Urinary bladder (tissue), 4 donors: ENCODE measurements at places on chromosomes 1 and 21.

- no peak for DNase-seq
These were observed 16.4 kb upstream of the KANK4 start for GRCh38 chr1:62335656-62336055.

- DNase-seq = no peak
These were observed 182.2 kb upstream of the DUSP10 start for GRCh38 chr1:221923929-221924598.

DNA sequence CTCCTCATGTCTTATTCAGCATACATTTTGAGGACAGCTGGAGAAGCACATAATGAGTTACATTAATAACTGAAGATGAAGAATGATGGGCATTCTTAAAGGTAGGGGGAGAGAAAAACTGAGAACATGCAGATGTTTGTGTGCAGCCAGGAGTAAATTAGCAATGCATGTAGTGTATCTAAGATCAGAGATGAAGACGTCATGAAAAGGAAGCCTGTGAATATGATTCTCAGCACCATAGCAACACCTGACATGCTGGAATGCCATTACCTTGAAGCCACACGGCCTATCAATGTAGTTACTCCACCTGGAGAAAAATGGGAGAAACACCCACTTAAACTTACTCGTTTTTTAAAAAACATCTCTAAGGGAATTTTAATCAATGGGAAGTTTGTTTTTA, 607.1 kb downstream of the PTPRC start:
- no peak for DNase-seq

DNA sequence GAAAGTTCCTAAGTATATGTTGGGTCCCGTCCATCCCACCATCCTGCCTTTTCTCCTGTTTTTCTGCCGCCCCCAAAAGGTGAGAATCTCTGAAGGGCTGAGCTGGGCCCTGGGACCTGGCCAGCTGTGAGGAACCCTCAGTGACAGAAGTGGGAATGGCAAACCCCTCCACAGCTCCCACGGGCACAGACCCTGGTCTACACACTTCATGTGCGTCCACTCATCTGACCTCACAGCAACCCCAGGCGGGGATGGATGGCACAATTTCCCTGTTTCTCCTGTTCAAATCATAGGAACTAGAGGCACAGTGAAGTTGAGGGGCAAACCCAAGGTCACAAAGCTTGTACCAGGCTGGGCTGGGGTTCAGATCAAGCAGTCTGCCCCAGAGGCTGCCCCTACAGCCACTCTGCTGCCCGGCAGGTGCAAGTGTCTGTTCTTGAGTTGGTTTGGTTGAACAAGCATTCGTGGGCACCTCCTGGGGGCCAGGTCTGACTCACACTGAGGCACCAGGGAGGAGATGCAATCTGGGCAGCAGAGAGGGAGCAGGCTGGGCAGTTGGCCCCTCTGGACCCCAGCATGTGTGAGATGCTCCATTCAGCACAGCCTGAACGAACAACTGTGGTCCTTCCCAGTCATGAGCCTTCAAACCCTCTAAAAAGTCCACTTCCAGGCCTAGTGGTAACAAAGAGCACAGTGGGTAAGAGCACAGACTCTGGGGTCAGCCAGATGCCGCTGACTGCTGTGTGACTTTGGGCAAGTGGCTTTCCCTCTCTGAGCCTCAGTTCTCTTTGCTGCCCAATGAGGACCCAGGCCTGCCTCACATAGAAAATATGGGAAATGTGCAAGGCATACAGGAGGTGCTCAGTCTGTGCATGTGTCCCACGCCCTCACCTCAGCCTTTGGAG, 4.0 kb downstream of the EDN2 start:
- no peak for DNase-seq

- no peak for DNase-seq
These were observed 7.9 kb downstream of the RXRG start for GRCh38 chr1:165436994-165437393.

DNA sequence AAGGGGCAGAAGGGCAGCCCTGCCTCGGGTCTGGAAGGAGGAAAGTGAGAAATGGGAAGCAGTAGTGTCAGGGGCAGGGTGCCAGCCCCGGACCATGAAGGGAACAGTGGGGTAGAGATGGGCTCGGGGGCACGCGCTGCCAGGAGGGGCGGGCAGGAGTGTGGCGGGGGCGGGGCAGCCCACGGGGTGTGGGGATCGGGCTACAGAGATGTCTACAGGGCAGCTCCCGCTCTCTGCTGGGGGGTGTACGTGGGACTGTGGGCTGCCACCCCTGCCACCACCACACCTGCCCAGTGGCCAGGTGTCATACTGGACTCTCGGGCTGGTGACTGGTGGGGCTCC, 7.4 kb downstream of the ARHGEF16 start:
- DNase-seq = no peak

DNA sequence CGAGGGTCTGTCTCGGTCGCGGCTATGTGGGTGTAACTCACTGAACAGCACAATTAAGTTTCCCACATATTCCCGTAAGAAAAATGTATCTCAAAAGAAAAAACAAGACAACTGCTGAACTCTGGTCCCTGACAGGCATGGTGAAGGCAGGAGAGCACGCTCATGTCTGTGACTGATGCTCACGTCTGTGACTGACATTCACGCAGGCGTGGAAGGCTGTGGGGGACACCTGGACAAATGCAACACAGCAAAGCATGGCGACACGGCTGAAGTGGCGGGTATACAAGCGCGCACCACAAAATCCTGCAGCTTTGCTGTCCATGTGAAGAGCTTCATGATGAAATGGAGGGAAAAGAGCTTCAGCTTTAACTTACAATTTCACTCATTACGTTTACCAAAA, 6.0 kb downstream of the PTTG1IP start:
- DNase-seq = no peak

GRCh38 chr1:116373431-116374352, 648 bp downstream of the ATP1A1 start:
- DNase-seq = no peak

GRCh38 chr1:1324084-1324523, 356 bp downstream of the INTS11 start:
- DNase-seq = no peak

GRCh38 chr1:110780600-110781484, 92.1 kb upstream of the CD53 start:
- no peak for DNase-seq

DNA sequence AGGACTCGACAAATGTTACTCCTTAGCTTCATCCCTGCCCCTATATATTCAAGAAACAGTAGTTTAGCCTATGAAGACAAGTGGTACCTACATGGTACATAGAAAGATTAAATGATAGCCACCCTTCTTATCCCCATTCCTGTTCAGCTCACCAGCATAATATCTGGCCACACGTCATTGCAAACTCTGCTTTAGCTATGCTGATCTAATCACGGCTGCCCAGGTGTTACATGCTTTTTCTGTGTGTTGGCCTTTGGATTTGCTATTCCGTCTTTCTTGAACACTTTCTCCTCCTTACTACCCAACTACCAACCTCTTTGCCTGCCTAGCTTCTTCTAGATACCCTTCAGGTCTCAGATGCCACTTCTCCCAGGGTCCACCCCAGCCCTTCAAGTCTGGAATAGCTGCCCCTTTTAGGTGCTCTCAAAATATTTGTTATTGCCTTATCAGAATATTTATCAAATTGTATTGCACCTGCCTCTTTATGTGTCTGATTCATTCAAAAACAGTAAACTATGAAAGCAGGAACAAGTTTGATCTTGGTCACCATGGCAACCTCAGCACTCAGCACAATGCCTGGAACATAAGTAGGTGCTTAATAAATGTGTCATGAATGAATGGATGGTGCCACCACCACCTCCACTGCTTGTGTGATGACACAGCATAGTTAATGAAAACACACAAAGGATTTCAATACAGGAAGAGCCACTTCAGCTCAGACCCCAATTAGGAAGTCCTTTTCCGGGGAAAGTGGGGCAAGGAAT, 11.4 kb upstream of the DNASE2B start:
- no peak for DNase-seq

GRCh38 chr1:198679535-198680173, 40.8 kb downstream of the PTPRC start:
- no peak for DNase-seq

DNA sequence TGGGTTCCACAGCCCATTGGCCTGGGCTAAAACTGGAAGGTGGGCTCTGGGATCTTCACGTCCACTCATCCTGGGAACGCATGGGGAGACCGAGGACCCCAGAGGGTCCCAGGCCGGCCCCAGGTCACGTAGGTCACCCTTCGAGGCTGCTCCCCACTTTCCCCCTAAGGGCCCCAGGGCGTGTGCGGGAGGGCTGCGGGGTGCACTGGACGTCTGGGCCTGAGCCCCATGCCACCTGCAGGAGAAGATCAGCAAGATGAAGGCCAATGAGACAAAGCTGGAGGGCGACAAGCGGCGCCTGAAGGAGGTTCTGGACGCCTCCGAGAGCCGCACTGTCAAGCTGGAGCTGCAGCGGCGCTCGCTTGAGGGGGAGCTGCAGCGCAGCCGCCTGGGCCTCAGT, 12.5 kb downstream of the MFAP2 start:
- no peak for DNase-seq

DNA sequence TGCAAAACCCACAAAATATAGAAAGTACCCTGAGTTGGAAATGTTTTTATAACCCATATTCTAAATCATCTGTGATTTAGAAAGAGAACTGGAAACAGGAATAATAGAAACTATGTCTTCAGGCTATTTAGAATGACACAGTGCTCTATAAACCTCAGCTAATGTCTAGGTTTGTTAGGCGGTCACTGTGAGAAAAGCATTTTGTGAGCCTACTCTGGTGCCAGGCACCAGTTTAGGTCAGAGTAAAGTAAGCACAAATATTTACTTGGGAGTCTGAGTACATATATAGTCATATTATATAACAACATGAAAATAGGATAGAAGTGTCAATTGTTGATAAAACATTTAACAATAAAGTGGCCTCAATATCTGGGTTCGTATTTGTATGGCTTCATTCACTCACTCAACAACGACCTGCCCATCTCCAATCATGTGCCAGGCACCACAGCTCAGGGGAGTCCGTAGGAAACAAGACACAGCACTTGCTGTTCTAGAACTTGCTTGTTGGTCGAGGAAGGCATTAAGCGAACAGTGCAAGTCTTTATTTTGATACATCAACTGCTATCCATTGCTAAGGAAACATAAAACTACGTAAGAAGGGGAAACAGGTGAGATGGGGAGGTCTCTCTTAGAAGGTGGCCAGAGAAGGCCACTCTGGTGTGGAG, 37.2 kb downstream of the GNB1 start:
- DNase-seq = no peak

- DNase-seq = no peak
These were observed 149.0 kb downstream of the TOMM20 start for GRCh38 chr1:234979296-234980279.

- DNase-seq = no peak
These were observed 165.9 kb downstream of the PTBP2 start for GRCh38 chr1:96887501-96887900.

DNA sequence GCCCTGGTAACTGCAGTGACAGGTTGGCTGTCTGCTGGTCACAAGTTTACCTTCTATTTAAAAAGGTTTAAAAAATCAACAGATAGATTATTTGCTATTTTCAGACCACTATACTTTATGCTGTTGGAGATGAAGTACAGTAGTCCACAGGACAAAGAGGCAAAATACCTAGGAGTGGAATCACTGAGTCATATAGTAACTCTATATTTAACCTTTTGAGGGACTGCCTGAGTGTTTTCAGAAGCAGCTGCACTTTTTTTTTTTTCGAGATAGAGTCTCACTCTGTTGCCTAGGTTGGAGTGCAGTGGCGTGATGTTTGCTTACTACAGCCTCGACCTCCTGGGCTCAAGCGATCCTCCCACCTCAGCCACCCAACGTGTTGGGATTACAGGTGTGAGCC, 11.7 kb downstream of the CNIH4 start:
- DNase-seq = no peak

DNA sequence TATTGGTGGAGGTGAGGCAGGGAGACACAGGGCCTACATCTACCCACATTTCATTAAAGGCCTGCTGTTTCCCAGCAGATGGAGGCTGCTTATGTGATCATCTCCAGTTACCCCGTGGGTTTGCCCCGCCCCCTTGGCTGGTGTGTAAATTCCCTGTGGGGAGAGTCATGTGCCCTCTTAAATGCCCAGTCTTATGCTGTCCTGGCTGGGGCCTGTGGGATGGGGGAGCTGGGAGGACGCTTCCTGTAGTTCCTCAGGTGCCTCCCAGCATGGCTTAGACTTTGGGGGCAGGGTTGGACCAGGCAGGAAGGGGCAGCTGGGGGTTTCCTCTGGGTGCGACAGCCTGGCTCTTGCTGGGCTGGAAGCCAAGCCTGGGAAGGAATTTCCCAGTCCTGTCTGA, 15.5 kb upstream of the CITED4 start:
- no peak for DNase-seq

DNA sequence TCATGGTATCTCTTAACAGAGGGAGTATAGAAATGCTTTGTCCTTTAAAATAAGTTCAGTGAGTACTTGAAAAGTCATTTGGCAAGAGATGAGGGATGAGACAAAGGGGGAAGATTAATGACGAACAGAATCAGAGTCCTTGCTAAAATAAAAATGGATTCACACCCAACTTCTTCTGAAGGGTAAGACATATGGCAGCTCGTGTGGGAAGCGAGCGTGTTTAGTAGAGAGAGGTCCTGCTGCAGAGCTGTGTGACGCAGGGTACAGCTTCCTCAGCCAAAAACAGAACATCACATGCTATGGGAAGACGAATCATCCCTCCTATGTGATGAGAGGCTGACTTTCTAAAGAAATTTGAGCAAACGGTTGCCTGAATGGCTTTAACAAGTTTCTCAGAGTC, 158.5 kb upstream of the LMO4 start:
- DNase-seq = no peak

GRCh38 chr21:35172231-35172630, 123.1 kb upstream of the RUNX1 start:
- DNase-seq = no peak

- no peak for DNase-seq
These were observed 7.6 kb downstream of the TENT5C start for GRCh38 chr1:117613249-117613968.

DNA sequence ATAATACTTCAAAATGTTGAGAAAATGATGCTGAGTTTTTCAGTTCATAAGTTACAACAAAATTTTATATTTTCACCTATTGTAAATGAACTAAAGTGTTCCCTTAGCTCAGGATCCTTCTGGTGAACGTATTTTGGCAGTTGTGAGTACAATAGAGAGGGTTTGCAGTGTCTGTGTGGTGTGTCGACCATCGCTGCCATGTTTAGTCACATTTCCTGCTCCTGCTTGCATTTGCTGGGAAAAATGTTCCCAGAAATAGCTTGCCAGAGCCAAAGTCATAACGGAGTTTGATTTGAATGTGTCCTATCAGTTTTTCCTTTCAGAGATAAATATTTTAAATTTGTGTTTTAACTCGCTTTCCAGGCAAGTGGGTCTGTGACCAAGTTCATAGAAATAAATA, 117.1 kb upstream of the COL6A1 start:
- DNase-seq = no peak

DNA sequence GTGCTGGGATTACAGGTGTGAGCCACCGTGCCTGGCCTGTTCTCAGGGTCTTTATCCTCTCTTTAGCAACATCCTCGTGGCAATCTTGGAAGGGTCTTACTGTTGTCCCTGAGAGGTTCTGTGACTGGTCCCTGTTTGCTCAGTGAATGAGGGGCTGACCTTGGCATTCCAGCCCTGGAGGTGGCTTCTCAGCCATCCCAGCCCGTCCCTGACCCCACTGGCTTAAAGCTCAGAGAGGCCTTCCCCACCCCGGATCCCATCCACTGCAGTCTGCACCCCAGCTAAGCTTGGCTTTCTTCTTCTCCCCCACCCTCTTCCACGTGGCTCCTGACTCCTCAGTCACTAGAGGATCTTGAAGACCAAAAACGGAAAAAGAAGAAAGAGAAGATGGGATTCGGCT, 88.3 kb upstream of the TMEM51 start:
- DNase-seq = no peak
